Activated naive CD8-positive, alpha-beta T cell treated with anti-CD3 and anti-CD28 coated beads, Interleukin-2, amount 50 U/mL, for 16 hours (primary cell): ENCODE measurements at places on chromosomes 3 and 15.

DNA sequence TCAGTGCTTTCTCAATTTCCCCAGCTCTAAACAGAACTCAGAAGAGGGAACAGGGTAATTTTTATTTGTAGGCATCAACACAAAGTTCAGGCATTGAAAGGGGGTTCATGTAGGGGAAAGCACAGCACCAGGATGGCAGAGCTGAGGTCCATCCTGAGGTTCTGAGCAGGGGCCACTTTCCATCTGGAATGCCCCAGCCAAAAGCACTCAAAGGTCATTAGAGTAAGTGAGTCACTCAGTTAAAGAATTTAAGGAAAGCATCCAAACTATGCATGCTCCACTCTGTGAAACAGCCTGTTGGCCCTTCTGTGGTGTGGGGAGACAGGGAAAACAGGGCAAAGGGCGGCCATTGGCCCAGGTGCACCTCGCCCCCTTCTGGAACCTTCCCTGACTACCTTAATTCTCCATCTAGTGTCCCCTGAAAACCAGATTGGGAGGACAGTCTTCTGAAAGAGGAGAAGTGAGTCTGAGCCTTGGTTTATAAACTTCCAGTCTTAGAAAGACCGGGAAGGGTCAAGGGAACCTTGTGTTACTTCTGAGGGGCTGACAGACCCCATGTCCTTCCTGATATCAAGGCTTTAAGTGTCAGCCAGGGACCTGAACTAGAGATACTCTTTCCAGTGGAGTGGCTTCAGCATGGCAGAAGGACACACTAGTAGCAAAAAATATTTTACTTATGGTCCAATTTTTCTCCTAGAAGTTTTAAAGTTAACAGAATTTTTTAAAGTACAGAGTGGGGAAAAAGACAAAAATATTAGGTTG, 133.3 kb downstream of the MYLK start:
- no peak for DNase-seq

GRCh38 chr3:52454938-52455282, 494 bp upstream of the NISCH start:
- no peak for DNase-seq

DNA sequence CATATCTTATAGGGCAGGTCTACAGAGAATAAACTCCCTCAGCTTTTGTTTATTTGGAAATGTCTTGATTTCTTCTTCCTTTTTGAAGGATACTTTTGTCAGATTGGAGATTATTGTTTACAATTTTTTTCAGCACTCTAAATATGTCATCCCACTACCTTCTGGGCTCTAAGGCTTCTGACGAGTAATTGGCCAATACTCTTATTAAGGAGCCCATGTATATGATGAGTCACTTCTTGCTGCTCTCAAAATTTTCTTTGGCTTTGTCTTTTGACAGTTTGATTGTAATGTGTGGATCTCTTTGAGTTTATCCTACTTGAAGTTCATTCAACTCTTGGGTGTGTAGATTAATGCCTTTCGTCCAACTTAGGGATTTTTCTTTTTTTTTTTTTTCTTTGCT, 28.9 kb upstream of the CD200R1L start:
- DNase-seq, result no peak

DNA sequence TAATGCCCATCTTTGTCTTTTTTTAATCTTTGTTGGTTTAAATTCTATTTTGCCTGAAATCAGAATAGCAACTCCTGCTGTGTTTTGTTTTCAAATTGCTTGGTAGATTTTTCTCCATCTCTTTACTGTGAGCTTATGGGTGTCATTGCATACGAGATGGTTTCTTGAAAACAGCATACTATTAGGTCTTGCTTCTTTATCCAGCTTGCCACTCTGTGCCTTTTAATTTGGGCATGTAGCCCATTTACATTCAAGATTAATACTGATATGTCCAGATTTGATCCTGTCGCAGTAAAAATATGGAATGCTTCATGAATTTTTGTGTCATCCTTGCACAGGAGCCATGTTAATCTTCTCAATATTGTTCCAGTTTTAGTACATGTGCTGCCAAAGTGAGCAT, 316.6 kb downstream of the CGGBP1 start:
- no peak for DNase-seq

- no peak for DNase-seq
These were observed 11.3 kb upstream of the TMEM87A start for GRCh38 chr15:42284551-42284950.
